Airway epithelial cell (primary cell): ENCODE measurements at places on chromosomes 12 and 14. TPM values are rescaled to one million over a fixed set of nuclear protein-coding genes. Genes with fewer than 3 reads are reported as not detected.

SLC6A15 gene
- total RNA-seq = 13.4 and 15.0 TPM in 2 replicates

SLC6A13 gene
- total RNA-seq = not detected in 2 replicates

KRT82 gene
- not detected in 2 replicates for total RNA-seq

SERPINA10 gene
- not detected in 2 replicates for total RNA-seq

TMEM179 gene
- 0.49 TPM in 1 of 2 replicates, not detected in the other for total RNA-seq

UBE2N gene
- 72.6 and 115 TPM in 2 replicates for total RNA-seq

TMPRSS12 gene
- not detected in 2 replicates for total RNA-seq

IQSEC3 gene
- not detected in 2 replicates for total RNA-seq

ATL1 gene
- total RNA-seq = 1.6 and 2.7 TPM in 2 replicates

PLD4 gene
- total RNA-seq = not detected in 2 replicates

ADAM20 gene
- not detected in 2 replicates for total RNA-seq

RHEBL1 gene
- total RNA-seq = 0.09 and 0.14 TPM in 2 replicates

AQP6 gene
- 0.14 TPM in 1 of 2 replicates, not detected in the other for total RNA-seq

BCL2L14 gene
- total RNA-seq = not detected in 2 replicates

GZMH gene
- total RNA-seq = not detected in 2 replicates
